ENCODE measurements at places on chromosomes 11 and 22. TPM values are rescaled to one million over a fixed set of nuclear protein-coding genes. Genes with fewer than 3 reads are reported as not detected.

Gene OR51B4
- not detected for total RNA-seq

Gene RAB39A
- total RNA-seq, result not detected

Gene HPS4
- total RNA-seq, result 29.1 TPM

Gene ACR
- not detected for total RNA-seq

Gene DEFB131B
- total RNA-seq, result not detected

Gene HBB
- total RNA-seq, result not detected

Gene CLCF1
- total RNA-seq, result 1.8 TPM

Gene WNT11
- 0.37 TPM for total RNA-seq

Gene ANGPTL5
- not detected for total RNA-seq

Gene LRRC4C
- not detected for total RNA-seq

Gene CBX6
- 48.6 TPM for total RNA-seq

Gene RIBC2
- total RNA-seq, result 0.30 TPM

Gene AQP11
- 8.9 TPM for total RNA-seq

Gene RIN1
- total RNA-seq, result 19.2 TPM

Gene PLCB3
- total RNA-seq, result 53.7 TPM

Gene ART1
- not detected for total RNA-seq

Gene APOA4
- not detected for total RNA-seq

Gene SAA1
- not detected for total RNA-seq

Gene APOL4
- not detected for total RNA-seq

Gene ETS1
- 41.9 TPM for total RNA-seq

Gene PLAAT5
- not detected for total RNA-seq

Gene NPTXR
- 38.4 TPM for total RNA-seq

Gene PARVG
- not detected for total RNA-seq

Gene SCGB2A2
- not detected for total RNA-seq

Gene KDM4D
- total RNA-seq, result 0.74 TPM

Gene BARX2
- total RNA-seq, result not detected

Gene SLC15A3
- 4.0 TPM for total RNA-seq

Gene DNAL4
- total RNA-seq, result 22.3 TPM

Gene DDI1
- total RNA-seq, result not detected

Gene SYT8
- not detected for total RNA-seq

Gene HEPN1
- 0.09 TPM for total RNA-seq

Gene SLC17A6
- total RNA-seq, result not detected

Gene GVQW3
- 1.8 TPM for total RNA-seq

Gene TEX54
- total RNA-seq, result not detected

Gene CREB3L1
- total RNA-seq, result 82.1 TPM

Gene PCF11
- total RNA-seq, result 42.8 TPM

Data from smooth muscle cell of the umbilical artery (primary cell).